Mammary epithelial cell (primary cell): ENCODE measurements at places on chromosomes 11 and 22. TPM values are rescaled to one million over a fixed set of nuclear protein-coding genes. Genes with fewer than 3 reads are reported as not detected.

The USP2 gene
- 3.0 TPM for total RNA-seq

The APOA5 gene
- total RNA-seq: not detected in 2 replicates

The GLB1L2 gene
- 4.1 TPM in 2 replicates for total RNA-seq

The FAM227A gene
- 5.7 TPM for total RNA-seq

The SPINDOC gene
- 20.5 and 24.4 TPM in 2 replicates for total RNA-seq

The XKR3 gene
- total RNA-seq: not detected

The APOBEC3B gene
- 11.2 and 21.2 TPM in 2 replicates for total RNA-seq

The CRYBB3 gene
- total RNA-seq: not detected

The CCDC134 gene
- total RNA-seq: 10.5 TPM

GRCh38 chr11:8532475-8532874 is 61.6 kb downstream of the STK33 start:
- DNase-seq: no peak

GRCh38 chr22:38754751-38755154 is 1.0 kb downstream of the SUN2 start:
- DNase-seq: peak; percentile 48

DNA sequence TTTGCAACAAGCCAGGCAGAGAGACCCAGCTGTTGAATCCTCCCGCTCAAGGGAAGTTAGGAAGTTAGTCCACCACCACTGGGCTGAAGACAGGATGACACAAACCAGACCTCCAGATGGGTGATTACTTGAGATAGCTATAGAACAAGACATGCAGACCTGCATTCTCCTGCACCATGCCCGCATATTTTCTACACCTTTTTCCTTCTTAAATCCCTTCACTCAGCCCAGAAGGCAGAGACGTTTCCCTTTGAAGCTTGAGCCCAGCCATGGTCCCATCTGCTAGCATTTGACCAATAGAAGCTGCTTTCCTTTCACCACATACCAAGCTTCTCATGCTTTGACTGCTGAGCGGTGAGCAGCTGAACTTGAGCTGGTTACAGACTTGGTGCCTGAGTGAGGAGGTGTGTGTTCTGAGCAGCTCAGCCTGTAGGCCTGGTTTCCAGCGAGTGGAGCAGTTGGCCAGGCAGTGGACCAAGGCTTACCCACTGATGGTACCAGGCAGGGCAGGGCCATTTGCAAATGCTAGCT is 29.2 kb upstream of the CBX6 start:
- no peak for DNase-seq

DNA sequence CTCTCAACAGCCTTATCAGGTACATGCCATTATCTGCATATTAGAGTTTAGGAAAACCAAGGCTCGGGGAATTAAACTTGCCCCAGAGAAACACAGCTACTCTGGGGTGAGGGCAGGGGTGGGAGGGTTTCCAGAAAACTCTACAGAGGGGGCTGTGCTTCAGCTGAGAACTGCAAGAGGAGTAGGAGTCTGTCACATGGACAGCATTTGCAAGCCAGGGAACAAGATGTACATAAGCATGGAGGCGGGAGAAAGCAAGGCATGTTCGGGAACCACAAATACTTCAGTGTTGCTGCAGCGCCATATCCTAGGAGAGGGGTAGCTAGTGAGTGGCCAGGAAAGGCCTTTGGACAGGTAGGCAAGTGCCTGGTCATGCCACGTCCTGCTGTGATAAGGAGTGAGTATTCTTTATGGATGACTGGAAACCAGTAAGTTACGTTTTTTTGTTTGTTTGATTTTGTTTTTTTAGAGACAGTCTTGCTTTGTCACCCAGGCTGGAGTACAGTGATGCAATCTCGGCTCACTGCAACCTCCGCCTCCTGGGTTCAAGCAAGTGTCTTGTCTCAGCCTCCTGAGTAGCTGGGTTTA is 57.2 kb downstream of the GRAMD1B start:
- peak; percentile 9 for DNase-seq

- no peak for DNase-seq
Observed at GRCh38 chr22:41799486-41800347, 762 bp upstream of the CCDC134 start.

- DNase-seq: no peak
Observed at GRCh38 chr11:64208796-64209562, 2.5 kb downstream of the FERMT3 start.

- DNase-seq: peak; percentile 34
Observed at GRCh38 chr11:101446238-101446637, 137.6 kb downstream of the TRPC6 start.

GRCh38 chr11:65366340-65366773 is 11.8 kb downstream of the TIGD3 start:
- DNase-seq: peak; percentile 65

DNA sequence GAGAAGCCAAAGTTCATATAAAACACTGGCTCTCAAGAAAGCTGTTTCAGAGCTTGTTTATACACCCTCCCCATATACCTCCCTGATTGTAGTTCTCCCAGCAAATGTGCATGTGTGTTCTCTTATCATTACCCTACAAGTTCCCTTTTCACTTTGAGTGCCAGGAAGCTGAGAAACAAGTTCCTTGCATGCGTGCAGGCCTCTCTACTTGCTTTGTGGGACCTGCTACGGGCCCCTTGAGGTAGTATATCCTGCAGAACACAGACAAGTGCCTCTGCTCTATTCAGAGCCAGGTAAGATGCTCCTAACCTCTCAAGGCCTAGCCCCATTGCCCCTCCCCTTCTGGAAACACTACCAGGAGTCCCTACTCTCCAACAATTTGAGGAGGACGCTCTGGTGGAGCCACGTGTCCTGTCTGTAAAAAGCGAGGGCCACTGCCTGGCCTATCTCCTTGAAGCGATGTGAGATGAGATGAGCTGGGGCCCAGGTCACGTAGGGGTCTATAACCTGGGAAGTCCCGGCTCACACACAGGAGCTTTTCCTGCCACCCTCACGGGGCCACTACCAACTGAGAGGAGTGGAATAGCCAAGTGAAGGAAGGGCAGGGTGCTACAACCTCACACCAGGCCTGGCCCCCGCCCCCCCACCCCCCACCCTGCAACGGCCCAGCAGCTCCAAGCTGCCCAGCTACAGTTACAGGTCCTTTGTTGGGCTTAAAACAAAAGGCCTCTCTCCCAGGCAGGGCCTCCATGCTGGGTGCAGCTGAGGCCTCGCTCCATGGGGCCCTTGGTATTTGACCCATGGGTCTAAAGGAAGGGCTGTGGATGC is 2.6 kb upstream of the ATP5MGL start:
- DNase-seq: no peak

GRCh38 chr11:63719987-63720386 is 38.7 kb downstream of the RTN3 start:
- no peak for DNase-seq

GRCh38 chr22:48960576-48960975 is 867.1 kb downstream of the BRD1 start:
- no peak for DNase-seq

DNA sequence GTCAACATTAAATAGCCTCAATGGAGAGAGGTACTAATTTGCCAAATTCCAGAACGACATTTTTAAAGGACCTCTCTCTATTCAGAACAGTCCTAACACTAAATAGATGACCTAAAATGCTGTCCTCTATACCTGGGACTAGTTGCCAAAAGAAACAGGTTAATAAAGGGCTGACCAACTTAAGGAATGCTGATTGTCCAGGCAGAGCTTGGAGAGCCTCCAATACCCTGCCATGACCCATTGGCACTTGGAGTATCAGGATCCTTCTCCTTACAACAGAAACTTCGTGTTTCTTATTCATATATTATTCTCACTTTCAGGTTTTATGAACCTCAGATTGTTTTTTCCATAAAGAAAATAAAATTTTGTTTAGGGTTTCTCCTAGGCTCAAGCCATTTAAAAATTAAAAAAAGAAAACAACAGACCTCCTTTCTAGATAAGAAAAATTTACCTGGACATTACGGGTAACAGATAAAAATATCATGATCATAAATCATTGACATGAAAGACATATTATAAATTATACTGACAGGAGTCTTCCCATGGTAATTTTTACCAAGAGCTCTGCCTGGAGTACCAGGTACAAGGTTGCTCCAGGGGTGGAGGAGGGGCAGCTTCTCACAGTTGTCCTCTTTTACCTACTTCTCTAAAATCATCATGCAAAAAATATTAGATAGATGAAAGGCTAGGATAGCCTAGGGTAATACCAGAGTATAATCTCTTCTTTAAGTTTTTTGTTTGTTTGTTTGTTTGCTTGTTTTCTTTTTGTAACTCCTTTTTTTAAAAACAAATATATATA is 2.0 kb downstream of the LRRC4C start:
- no peak for DNase-seq

DNA sequence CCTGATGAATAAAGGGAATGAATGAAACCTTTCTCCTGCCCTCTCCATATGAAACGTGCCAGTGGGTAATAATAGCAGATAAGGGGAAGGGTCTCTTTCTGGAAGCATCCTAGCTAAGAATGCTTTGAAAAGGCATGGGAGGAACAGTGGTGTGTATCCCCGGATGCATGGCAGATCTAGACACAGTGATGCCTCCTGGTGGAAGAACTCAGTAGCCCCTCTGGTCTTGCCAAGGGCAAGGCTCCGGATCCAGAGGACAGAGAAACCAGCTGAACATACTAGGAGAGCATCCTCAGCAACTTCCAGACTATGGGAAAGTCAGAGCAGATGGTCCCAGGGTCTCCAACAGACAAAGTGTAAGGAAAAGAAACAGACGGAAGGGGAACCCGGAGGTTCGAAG is 6.4 kb downstream of the BAIAP2L2 start:
- no peak for DNase-seq

GRCh38 chr11:24005202-24005876 is 491.5 kb upstream of the LUZP2 start:
- DNase-seq: no peak

GRCh38 chr11:20652150-20652806 is 17.1 kb upstream of the NELL1 start:
- no peak for DNase-seq

GRCh38 chr11:110303414-110303826 is 7.0 kb upstream of the RDX start:
- DNase-seq: no peak

GRCh38 chr11:61532134-61533038 is 23.8 kb downstream of the LRRC10B start:
- DNase-seq: peak; percentile 46

DNA sequence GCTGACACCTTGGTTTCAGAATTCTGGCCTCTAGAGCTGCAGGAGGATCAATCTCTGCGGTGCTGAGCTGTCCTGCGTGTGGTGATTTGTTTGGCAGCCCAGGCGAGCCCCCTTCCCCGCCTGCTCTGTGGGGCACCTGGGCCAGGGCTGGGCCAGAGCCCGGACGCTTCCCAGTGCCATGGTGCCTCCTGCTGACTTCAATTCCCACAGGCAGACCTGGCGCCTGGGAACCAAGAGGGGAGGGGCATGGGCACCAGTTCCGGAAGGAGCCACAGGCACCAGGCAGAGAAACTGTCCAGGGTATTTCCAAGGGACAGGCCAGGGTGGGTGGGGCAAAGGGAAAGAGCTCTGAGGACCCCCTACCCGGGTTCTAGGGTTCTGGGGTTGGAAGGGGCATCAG is 197.8 kb downstream of the CTTN start:
- no peak for DNase-seq

GRCh38 chr11:15941206-15941770 is 415.1 kb downstream of the SOX6 start:
- no peak for DNase-seq

DNA sequence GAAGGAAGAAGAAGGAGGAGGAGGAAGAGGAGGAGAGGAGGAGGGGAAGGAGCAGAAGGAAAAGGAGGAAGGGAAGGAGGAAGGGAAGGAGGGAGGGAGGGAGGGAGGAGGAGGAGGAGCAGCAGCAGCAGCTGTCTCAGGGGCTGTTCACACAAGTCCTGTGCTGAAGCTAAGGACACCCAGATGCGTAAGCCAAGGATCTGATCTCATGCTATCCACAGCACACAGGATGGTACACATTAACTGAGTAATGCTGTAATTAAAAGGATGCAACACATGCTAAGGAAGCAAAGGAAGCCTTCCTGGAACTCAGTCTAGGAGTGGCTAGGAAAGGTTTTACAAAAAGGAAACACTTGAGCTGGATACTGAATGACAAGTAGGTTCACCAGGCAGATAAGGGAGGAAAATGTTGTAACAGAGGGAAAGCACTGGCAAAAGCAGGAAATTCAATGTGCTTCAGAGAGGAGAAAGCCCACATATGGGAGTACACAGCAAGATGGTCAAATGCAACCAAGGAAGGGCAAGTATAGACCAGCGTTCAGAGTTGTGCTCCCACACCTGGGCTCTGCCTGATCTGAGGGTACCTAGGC is 32.0 kb downstream of the TRIM66 start:
- no peak for DNase-seq

GRCh38 chr11:119720311-119720913 is 8.6 kb downstream of the NECTIN1 start:
- DNase-seq: peak; percentile 62

DNA sequence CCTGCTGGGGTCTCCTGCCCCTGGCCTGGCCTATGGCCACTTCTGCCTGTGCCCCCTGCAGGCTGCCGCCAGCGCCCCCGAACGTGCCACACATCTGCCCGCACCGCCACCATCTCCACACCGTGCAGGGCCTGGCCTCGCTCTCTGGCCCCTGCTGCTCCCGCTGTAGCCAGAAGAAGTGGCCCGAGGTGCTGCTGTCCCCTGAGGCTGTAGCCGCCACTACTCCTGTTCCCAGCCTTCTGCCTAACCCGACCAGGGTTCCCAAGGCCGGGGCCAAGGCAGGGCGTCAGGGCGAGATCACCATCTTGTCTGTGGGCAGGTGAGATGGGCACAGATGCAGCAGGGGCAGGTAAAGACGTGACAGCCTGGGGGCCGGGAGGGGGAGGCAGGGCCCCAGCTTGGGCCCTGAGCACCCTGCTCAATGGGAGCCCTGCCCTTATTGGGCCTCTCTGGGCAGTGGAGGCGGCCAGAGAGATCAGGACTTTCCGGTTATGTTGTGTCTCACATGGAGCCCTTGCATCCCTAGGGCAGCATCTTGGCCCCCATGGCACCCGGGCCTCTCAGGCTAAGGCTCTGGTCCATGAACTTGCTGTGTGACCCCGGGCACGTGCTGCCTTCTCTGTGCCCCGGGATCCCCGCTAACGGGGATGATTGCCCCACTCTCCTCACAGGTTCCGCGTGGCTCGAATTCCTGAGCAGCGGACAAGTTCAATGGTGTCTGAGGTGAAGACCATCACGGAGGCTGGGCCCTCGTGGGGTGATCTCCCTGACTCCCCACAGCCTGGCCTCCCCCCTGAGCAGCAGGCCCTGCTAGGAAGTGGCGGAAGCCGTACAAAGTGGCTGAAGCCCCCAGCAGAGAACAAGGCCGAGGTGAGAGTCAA is 18.5 kb downstream of the RELT start:
- DNase-seq: no peak

DNA sequence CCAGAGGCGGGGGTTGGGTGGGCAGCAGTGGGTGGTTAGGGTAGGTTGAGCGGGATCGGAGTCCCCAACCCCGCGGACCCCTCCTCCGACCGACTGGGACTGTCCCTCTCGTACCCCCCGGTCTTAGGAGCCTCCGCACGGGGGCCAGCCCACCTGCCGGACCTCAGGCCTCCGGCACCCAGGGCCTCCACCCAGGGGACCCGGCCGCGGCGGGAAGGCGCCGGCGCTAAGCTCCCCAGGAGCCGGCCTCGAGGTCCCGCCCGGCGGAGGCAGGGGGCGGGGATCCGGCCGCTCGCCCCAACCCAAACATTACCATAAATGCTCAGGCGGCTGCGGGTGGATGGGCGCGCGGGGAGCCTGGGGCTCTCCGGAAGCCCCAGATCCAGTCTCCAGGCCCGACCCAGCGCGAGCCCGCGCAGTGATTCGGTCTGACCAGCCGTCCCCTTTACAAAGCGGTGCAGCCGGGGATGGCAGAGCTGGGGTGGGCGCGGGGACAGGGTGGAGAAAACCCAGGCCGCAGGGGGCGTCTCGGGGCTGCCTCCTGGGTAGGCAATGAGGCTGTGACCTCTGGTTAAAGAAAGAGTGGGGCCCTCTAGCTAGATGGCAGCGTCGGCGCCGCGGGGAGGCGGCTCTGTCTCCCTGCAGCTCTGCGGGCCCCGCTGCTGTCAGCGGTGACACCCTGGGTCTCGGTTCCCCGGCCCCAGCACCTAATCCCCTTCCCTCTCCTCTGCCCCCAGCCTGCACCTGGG is 4.0 kb upstream of the MCAM start:
- peak; percentile 54 for DNase-seq
